AG08395 (cell line): ENCODE measurements at places on chromosomes 5 and 9.

GRCh38 chr5:133736512-133736911, 124.2 kb upstream of the FSTL4 start:
- DNase-seq = no peak

- no peak for DNase-seq
Observed at GRCh38 chr9:126367616-126368015, 41.0 kb downstream of the MVB12B start.

DNA sequence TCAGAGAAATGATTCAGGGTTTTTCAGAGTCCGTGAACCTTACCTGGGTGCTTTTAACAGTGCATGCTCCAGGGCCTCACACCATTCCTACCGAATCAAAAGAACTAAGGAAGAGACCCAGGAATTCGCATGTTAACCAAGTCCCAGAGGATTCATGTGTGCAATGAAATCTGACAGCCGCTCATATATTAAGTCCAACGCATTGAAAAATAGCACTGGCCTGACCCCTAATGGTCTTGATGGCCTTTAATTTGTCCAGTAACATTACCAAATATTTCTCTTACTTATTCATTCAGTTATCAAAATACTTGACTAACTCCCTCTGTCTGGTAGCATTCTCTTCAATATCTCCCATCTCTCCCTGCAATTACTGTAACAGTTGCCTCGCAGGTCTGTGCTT, 55.0 kb upstream of the MARCHF11 start:
- no peak for DNase-seq

- no peak for DNase-seq
Observed at GRCh38 chr9:123131993-123132392, 98.5 kb downstream of the GPR21 start.

- DNase-seq = no peak
Observed at GRCh38 chr9:116096853-116097252, 56.7 kb upstream of the PAPPA start.

DNA sequence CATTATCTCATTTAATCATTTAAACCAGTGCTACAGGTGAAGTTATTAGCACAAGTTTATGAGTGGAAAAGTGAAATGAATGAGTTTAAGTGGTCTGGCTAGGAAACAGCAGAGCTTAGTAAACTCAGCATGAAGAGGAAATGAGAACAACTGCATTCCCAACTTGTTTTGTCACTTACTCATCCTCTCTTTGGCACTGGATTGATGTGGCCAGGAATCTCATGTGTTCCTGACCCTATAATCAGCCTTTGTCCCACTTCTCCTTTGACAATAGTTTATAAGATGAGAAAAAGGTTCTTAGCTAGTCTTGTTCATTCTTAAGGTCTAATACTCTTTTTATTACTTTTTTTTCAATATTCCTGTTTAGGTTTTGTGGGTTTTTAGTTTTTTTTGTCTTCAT, 559.2 kb upstream of the TLE4 start:
- peak; percentile 74 for DNase-seq

DNA sequence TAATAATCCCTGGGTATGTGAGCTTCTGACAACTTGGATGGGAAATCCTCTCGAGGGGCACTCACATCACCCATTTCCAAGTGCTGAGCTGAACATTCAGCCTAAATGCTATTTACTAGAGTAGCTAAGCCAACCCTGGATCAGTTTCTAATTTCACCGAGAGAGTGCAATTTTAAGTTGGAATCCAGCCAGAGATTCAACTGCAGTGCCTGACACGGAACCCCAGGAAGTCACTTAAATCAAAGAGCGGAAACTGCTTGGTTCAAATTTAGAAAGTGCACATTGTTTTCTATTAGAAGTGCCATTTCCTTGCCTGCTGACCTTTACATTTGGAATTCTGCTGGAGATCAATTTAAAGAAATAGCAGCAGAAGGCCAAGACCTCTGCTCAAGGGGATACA, 8.8 kb downstream of the SPRY4 start:
- no peak for DNase-seq

GRCh38 chr9:129583308-129584038, 37.4 kb downstream of the C9orf50 start:
- DNase-seq = no peak

DNA sequence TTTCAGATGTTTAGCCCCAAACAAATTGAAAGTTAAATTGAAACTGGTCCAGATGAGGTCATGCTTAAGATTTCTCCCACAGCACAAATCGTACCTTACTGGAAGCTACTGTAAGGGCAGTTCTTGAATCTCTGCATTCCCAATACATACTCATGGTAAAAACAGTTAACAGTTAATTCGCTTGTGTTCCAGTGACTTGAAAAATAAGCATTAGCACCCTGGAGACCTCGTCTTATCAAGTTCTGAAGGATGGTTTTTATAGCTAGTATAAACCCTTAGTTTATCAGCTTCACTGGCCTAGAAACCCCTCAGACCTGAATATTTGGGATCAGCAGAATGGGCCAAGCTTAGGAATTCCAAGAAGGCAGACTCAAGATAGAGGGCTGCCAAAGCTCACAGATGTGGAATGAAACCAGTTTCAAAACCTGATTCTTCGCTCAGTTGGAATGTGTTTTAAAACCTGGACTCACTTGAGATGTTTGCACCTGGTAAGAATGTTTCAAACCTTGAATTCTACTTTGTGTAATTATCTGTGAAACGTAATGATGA, 103.6 kb downstream of the C9orf152 start:
- no peak for DNase-seq

DNA sequence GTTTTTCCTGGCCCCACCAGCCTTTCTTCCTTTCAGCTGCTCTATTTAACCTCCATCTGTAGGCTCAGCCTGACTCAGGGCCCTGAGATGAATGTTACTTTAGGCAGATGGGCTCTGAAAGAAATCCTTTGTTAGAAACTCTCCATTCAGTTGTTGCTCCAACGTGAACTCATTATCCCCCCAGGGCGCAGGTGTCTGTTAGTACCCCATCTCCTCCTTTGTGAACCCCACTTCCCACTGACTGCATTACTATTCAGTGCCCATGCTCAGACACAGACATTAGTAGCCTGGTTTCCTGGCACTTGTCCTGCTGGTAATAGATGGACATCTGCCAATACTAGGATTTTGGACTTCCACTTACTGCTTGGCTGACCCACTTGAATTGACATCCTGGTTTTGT, 1271.6 kb downstream of the PTPRD start:
- no peak for DNase-seq

DNA sequence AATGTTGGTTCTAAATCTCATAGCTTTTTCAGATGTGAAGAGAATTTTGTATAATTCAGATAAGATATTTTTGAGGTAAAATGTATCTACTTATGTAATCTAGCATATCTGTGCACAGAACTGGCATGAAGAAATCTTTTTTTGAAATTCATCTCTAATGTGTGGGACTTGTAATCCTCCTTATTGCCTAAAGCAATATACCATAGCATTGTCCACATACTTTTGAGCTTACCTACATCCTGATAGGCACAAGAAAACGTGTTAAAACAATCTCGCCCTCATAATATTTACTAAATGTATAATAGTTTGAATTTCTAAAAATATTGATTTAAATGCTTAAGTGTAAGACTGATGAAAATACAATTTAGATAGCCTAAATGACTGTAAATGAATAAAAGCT, 1686.5 kb upstream of the ACO1 start:
- no peak for DNase-seq

GRCh38 chr5:146919304-146919703, 40.7 kb upstream of the PPP2R2B start:
- no peak for DNase-seq

DNA sequence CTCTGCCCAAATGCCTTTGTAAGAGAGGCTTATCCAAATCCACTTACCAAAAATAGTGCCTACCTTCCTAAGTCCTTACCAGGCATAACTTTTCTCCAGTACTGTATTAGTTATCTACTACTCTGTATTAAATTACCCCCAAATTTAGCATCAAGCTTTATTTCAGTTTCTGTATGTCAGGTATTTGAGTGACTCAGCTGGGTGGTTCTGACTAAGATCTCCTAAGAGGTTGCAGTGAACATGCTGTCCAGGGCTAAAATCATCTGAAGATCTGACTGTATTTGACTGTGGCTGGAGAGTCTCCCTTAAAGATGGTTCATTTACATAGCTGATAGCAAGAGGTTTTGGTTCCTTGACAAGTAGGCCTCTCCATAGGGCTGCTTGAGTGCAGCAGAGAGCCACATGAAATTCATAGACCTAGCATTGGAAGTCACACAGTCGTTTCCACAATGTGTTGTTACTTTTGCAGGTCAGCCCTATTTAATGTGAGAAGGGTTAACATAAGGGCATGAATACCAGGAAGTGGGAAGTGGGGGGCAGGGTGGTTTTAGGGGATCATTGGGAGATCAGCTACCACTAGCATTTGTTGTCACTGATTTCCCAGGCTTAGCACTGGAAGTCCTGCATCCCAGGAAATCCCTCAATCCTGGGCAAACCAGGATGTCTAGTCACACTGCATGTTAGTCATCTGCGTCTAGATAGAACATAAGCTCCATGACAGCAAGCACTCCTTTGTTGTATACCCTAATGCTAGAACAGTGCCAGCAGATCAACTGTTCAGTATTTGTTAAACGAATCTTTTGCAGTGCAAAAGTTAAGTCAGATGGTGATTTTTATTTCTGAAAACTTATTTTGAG, 2.0 kb upstream of the ZNF622 start:
- peak; percentile 70 for DNase-seq

GRCh38 chr9:93218671-93219420, 34.9 kb downstream of the WNK2 start:
- no peak for DNase-seq

DNA sequence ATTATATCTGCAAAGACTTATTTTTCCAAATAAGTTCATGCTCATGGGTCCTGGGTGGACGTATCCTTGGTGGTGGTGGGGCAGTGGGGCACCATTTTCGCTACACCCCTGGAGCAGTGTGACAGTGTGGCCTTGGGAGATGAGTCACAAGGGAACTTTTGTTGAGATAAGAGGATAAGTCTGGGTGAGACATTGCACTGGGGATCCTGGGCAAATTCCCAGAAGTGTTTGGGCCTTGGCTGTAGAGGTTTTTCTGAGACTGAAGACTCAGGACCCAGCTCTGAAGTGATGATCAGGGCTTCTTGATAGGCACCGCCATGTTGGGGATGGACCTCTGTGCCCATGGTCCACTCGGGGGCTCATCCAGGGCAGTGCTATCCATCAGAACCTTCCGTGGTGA, 149.4 kb downstream of the MACROH2A1 start:
- no peak for DNase-seq

- no peak for DNase-seq
Observed at GRCh38 chr5:125142458-125142857, 396.0 kb upstream of the ZNF608 start.

GRCh38 chr5:176608142-176608705, 1.7 kb downstream of the GPRIN1 start:
- DNase-seq = no peak

DNA sequence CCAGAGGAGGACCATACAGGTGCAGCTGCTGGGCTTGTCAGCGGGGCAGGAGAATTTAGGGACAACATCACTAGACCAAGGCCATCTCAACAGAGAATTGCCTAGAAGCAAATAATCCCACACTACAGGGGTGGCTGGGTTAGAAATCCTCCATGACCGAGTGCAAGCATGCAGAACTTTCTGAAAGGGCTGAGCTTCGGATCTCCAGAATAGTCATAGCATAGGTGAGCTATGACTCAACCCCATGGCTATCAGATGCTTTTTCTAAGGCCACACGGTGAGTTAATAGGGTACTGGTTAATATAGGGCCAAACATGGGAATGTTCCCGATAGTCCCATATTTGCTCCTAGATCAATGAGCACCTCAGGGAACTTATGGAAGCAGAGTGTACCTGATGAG, 4.2 kb downstream of the KCNIP1 start:
- no peak for DNase-seq

- peak; percentile 83 for DNase-seq
Observed at GRCh38 chr5:36692791-36693763, 86.7 kb downstream of the SLC1A3 start.

DNA sequence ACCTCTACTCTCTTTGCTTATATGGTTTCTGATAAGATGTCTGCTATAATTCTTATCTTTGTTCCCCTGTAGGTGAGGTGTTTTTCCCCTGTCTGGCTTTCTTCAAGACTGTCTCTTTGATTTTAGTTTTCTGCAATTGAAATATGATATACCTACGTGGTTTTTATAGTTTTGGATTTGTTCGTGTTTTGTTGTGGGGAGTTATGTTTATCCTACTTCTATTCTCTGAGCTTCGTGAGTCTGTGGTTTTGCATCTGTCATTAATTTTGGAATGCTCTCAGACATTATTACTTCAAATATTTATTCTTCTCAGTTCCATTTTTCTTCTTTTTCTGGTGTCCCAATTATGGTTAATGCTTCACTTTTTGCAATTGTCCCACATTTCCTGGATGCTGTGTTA, 521.3 kb downstream of the KCTD16 start:
- no peak for DNase-seq

GRCh38 chr9:113468716-113469448, 5.4 kb downstream of the RGS3 start:
- no peak for DNase-seq

GRCh38 chr5:180302256-180302655, 10.4 kb upstream of the MAPK9 start:
- no peak for DNase-seq

- no peak for DNase-seq
Observed at GRCh38 chr5:115064380-115064779, 105.3 kb downstream of the TRIM36 start.

DNA sequence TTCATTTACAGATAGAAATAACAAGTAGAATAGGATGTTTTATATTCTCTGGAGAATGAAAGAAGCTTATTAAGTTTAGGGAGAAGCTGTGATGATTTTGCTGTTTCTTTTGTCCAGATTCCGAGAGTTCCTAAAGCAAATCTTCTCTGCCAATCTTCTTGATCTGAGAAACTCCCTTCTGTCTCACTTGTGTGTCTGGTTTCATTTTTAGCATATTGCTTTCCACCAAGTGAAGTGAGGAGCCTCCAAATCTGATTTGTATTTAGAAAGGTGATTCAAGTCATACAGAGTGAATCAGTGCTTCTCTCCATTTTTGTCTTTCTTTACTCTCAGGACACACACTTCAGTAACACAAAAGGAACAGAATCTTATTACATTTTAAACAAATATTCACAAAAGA, 48.4 kb downstream of the STX17 start:
- DNase-seq = no peak

GRCh38 chr5:53671447-53671846, 111.0 kb downstream of the NDUFS4 start:
- DNase-seq = no peak
